ENCODE measurements at places on chromosomes 13 and 19.

DNA sequence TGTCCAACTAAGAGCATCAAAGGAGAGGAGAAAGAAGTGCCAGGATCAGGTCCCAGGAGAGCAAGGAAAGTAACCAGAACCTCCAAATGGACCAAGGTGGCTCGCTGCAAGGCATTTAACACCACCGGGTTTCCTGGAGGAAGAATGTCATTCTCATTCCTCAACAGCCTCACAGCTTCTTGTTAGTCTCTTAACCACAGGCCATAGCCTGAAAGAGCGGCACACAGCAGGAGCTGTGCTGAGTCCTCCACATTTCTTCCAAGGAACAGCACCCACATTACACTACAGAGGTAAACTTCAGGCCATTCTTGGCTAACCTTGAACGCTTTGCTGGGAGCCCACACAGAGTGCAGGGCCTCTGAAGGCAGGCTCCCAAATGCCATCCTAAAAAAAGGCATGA, 23.6 kb downstream of the DOCK9 start:
- no peak for DNase-seq

GRCh38 chr13:50948601-50949000, 39.0 kb downstream of the RNASEH2B start:
- DNase-seq = no peak

GRCh38 chr19:2333027-2333806, 4.7 kb downstream of the SPPL2B start:
- DNase-seq = no peak

GRCh38 chr13:112953591-112954487, 15.2 kb upstream of the MCF2L start:
- no peak for DNase-seq

GRCh38 chr13:113179374-113180230, 21.2 kb downstream of the PROZ start:
- DNase-seq = no peak

DNA sequence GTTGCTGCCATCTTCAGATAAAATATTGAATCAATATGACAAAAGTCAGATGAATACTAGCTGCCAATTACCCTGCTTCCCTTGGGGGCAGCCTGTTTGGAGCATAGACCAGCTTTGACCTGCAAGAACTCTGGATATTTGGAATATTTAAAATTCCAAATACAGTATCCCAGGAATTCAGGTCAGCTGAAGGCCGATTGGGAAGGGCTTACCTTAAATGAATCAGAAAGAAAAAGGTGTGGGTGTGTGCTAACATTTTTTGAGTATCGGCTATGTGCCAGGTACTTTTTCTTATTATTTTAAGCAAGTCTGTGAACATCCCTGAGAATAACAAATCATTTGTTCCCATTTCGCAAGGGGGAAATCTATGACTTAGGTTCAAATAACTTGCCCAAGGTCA, 1.8 kb upstream of the RUBCNL start:
- DNase-seq = no peak

GRCh38 chr13:97223037-97223710, 1.0 kb downstream of the MBNL2 start:
- DNase-seq = no peak

- no peak for DNase-seq
Observed at GRCh38 chr13:37667702-37668101, 69.1 kb upstream of the POSTN start.

DNA sequence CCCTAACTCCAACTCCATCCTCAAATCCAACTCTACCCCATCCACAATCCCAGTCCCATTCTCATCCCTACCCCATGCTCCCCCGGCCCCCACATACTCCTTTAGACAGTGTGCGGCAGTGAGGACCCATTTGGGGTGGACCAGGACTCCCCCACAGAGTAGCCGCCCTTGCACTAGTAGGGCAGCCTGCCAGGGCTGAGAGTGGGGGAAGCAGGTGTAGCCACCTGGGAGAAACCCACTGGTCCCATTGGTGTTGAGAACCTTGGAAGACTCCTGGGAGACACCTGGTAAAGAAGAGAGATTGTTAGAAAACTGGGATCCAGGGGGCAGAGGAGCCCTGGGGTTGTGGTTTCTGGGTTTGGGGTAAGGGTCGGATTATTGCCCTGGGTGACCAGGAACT, 4.6 kb downstream of the KLK13 start:
- DNase-seq = no peak

DNA sequence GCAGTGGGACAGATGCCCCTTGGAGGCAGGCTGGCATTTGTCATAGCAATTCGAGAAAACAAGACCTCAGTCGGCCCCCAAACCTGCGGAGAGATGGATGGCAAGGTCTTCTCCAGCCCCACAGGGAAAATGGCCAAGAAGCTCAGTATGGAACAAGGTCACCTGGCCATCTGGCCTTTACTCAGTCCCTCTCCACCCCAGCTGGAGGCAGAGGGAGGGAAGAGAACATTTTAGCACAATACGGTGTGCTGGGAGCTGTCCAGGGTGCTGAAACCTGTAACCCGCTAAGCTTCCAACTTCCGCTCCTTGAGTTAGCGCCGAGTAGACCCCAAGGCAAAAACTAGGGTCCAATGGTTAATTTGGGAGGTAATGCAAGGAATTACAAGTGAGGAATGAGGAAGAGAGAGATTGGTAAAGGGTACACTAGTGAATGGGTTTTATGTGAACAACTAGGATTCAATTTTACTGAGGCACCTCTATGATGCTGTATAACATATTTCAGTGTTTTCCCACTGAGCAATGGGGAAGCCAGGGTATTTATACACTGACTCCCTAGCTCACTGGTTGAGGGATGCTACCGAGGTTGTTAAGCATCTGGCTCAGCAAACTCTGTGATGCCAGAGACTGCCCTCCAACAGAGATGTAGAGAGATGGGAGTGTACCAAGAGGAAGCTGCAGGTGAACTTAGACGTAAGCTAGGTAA, 64.3 kb downstream of the CACNA1A start:
- peak; percentile 2 for DNase-seq

GRCh38 chr19:23056516-23056915, 53.5 kb upstream of the ZNF728 start:
- no peak for DNase-seq

- no peak for DNase-seq
Observed at GRCh38 chr13:77274126-77274525, 52.8 kb downstream of the MYCBP2 start.

DNA sequence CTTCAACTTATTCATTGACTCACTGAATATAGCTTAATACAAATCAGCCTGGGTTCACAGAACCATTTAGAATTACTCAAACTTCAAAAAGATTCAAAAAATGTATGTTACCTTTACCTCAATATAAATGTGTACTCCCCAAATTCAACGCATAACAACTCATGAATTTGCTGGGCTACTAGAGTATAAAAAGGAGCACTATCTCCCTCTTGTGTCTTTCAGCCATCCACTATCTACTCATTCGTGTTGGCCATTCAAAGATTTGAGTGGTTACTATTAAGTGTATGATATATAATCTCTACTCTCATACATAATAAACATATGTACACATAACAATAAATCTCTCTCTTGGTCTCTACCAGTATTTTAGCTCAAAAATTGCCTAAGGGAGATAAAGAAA, 20.3 kb downstream of the INTS6 start:
- no peak for DNase-seq

DNA sequence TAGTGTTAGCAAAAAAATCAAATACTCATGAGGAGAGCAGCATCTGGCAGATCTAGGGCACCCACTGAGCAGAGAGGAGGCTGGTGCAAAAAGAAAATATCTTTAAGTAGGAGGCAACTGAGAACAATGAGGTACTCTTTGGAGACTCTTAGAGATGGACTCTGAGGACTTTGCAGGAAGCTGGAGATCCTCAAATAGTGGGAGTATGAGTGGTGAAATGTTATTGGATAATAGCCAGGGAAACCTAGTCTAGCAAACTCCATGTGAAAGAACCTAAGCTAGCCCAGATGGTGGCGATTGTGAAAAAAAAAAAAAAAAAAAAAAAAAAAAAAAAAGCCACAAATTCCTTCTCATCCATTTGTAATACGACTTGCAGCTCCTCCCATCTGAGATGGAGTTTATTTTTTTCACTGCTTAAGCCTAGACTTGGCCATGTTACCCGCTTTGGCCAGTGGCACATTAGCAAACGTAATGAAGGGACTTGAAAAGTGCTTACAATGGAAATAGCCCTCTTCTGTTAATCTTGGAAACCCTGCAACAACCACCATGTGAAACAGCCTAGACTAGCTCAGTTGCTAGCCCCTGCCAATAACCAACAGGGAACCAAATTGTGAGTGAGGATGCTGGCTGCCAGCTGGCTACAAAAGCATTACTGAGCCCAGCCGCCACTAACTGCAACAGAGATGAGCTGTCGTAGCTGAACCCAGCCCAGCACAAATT, 476.2 kb downstream of the KLF12 start:
- no peak for DNase-seq

DNA sequence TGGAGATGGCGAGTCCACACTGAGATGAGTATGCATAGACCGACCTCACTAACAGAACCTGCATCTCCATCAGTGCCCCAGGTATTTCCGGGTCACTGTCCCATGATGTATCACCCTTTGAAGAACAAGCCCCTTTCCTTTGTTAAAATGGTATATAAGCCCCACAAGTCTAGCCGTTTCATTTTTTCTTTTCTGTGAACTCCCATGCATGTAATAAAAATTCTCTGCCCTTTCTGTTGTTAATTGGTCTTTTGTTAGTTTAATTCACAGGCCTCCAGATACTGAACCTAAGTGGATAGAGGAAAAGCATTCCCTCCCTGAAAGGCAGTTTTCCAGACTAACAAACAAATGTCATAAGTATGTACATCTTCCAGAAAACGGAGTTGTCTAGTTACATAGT, 15.0 kb upstream of the CD177 start:
- no peak for DNase-seq

- no peak for DNase-seq
Observed at GRCh38 chr19:18790566-18791314, at the start of gene COMP. TSS of gene COMP (minus strand) at chr19:18791305. CDS start at chr19:18791269, 36 bp downstream.

DNA sequence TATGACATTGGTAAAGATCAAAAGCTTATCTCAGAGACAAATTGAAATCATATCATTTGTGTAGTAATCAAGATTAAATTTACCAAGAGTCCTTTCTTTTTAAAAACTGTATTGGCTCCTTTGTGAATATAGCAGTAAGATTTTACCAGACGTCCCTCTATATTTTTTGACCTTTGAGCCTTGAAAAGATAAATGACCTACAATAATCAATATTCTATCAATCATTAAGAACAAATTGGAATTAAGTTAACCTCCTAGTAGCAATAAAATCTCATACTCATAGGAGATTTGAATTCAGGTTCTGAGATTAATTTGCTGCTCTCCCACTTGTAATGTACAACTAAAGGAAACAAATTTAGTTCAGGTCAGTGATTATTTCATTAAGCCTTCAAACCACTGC, 78.3 kb downstream of the FGF14 start:
- no peak for DNase-seq

DNA sequence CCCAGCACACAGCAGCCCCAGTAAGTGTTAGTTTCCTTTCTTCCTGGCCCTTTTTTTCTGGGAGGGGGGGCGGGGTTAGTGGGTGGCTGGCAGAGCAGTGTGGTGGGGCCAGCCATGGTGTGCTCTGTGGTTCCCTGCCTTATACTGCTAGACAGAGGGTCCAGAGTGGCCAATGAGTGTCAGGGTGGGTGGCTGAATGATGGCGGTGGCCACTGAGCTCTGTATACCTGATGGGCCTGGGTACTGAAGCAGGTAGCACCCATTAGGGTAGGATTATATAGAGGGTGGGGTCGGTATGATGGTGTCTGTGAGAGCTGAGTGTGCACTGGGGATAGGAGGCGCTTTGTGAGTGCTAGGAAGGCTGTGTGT, 13.8 kb downstream of the CIC start:
- no peak for DNase-seq

- DNase-seq = no peak
Observed at GRCh38 chr19:30001301-30001700, 59.3 kb downstream of the URI1 start.

- no peak for DNase-seq
Observed at GRCh38 chr19:38702278-38702677, 42.0 kb downstream of the CAPN12 start.

- no peak for DNase-seq
Observed at GRCh38 chr19:19480688-19481087, 34.7 kb downstream of the TSSK6 start.

- no peak for DNase-seq
Observed at GRCh38 chr19:5679289-5680083, 830 bp downstream of the MICOS13 start.

- DNase-seq = no peak
Observed at GRCh38 chr13:37501187-37501586, 97.4 kb downstream of the POSTN start.

GRCh38 chr13:46392967-46393366, 5.9 kb upstream of the RUBCNL start:
- no peak for DNase-seq

GRCh38 chr13:44093607-44094564, 214.2 kb downstream of the LACC1 start:
- DNase-seq = no peak

DNA sequence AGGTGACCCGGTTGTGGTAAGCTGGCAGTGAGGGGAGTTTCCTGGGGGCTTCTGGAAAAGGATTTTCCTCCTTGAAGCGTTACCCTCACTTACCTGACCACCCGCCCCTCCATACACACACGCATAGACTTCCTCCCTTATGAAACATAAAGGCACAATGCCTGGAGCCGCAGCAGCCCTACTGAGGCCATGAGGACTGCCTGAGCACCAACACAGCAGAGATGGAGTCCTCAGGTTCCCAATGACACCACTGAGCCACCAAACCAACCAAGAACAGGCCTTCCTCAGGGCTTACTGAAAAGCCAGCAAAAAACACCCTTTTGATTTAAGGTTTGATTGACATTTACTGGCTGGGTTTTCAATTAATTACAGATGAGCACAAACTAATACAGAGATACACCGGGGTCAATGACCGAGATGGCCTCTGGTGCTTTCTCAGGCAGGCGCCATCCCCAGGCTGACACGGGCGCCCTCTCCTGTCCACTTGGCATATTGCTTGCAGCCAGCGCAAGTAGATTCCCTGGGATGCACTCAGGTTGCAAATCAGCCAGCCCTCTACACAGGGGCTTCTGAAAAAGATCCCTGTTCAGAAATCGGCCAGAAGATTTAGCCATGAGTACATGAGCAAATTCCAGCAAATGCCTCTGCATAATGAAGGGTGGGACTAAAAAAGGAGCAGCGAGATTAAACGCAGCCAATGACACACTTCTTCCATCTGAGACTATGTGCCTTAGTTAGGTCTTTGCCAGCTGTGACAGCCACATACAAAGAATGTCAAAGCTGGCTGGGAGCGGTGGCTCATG, 14.8 kb downstream of the OPA3 start:
- DNase-seq = no peak

- DNase-seq = no peak
Observed at GRCh38 chr13:113207460-113207859, 1.0 kb downstream of the PCID2 start.

Measured in stimulated activated CD4-positive, alpha-beta T cell treated with anti-CD3 and anti-CD28 coated beads, TNF-alpha, amount 100 ng/mL, for 24 hours (primary cell).